ENCODE measurements at places on chromosomes 7 and 10. TPM values are rescaled to one million over a fixed set of nuclear protein-coding genes. Genes with fewer than 3 reads are reported as not detected.

GRCh38 chr7:8255680-8256655, 6.0 kb downstream of the ICA1 start:
- H3K4me3 ChIP-seq: no peak overlapping the region
- no peak for DNase-seq
- H3K27me3 ChIP-seq: peaks cover 1% of the 10 kb centered on the region
- no peaks in the 10 kb centered on the region for H3K4me1 ChIP-seq
- no peak overlapping the region for H3K27ac ChIP-seq
- no peaks in the 10 kb centered on the region for H3K36me3 ChIP-seq

DNA sequence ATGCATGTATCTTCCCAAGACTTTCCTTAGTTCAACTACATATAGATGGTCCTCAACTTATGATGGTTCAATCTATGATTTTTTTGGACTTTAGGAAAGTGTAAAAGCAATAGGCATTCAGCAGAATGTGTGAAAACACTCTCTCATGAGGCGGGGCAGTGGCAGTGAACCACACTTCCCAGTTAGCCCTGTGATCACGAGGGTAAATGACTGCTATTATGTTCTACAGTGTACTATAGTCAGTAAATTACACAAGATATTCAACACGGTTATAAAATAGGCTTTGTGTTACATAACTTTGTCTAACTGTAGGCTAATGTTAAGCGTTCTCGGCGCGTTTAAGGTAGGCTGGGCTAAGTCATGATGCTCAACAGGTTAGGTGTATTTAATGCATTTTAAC, 169.3 kb downstream of the AMPH start:
- no peaks in the 10 kb centered on the region for H3K27me3 ChIP-seq
- peak; percentile 42 for DNase-seq
- H3K36me3 ChIP-seq: no peaks in the 10 kb centered on the region
- H3K4me1 ChIP-seq: no peaks in the 10 kb centered on the region

Gene CTAGE4
- total RNA-seq: 7.8 TPM

- H3K4me1 ChIP-seq: peaks cover 23% of the 10 kb centered on the region
- DNase-seq: no peak
- no peaks in the 10 kb centered on the region for H3K36me3 ChIP-seq
- peak overlapping the region; percentile 10 for H3K27ac ChIP-seq
- no peaks in the 10 kb centered on the region for H3K27me3 ChIP-seq
These were observed 242.8 kb downstream of the GLI3 start for GRCh38 chr7:41994036-41994745.

DNA sequence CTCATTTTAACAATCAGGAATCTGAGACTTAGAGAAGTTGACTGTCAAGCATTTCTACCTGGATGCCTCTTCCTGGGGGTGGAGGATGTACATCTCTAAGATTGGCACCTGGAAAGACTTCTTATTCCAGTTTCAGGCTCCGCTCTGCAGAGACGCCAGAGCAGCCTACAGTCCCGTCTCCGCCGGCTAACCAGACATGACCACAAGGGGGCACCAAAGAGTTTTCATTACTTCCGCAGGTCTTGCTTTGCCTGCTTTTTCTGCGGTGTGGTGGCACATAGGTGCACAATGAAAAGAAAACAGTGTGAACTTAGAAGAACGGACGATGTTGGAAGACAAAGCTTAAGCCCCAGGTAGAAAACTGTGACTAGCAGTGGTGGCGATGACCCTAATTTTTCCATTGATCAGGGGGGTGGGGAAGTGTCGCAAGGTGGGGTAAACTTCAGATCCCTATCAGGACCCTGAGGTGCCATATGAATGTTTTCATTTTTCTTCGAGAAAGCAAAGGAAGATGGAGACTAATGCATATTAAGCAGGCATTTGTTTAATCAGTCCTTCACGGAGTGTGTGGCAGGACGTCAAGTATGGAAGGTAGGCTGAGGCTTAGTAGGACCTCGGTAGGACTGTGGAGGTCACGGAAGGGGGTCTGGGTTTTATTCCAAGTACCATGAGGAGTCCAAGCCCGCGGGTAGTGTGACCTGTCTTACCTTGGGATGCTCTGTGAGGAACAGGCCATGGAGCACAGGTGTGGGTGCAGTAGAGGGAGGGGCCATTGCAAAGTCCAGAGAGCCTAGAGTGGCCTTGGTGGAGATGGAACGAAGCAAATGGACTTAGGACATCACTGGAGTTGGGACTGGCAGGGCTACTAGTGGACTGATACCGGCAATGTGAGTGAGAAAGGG, 60.1 kb upstream of the SORCS3 start:
- H3K27ac ChIP-seq: no peak overlapping the region
- DNase-seq: peak; percentile 64
- H3K4me1 ChIP-seq: no peaks in the 10 kb centered on the region
- peaks cover 10% of the 10 kb centered on the region for H3K27me3 ChIP-seq
- no peak overlapping the region for H3K4me3 ChIP-seq
- H3K36me3 ChIP-seq: no peaks in the 10 kb centered on the region

DNA sequence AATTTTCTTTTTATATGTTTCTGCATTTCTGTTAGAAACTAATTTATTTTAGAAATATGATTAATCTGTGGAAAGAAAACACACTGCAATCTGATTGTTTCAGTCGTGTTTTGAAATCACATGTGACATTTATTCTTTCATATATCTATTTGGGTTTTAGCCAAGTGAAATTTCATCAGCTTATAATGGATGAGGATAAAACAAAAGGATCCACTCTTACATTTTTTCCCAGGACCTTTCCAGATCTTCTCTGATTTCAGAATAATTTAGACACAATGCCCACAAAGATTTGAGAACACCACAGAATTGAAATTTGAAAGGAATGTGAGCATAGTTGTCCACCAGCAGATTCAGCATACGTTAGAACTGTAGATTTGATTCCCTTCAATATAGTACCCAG, 29.1 kb downstream of the CBLL1 start:
- H3K27ac ChIP-seq: no peak overlapping the region
- H3K27me3 ChIP-seq: no peaks in the 10 kb centered on the region
- no peak for DNase-seq

Measured in transverse colon (tissue), 4 donors.